ENCODE measurements at places on chromosomes 3 and 15.

DNA sequence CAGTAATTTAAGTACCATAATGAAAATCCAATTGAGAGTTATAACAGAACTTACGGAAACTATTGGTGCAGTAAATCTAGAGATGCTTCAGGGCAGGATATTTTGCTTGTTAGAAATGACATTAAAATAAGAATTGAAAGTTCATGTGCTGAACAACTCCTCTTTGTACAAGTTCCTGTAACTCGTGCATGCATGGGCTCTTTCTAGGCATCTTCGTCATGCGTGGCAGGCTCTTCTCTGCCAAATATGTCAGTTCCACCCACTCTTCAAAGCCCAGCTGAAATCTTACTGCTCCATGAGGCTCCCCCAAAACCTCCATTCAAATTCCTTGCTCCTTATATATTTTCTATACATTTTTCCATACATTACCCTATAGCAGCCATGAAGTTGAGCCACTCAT, 48.7 kb downstream of the FBN1 start:
- no peak for DNase-seq

DNA sequence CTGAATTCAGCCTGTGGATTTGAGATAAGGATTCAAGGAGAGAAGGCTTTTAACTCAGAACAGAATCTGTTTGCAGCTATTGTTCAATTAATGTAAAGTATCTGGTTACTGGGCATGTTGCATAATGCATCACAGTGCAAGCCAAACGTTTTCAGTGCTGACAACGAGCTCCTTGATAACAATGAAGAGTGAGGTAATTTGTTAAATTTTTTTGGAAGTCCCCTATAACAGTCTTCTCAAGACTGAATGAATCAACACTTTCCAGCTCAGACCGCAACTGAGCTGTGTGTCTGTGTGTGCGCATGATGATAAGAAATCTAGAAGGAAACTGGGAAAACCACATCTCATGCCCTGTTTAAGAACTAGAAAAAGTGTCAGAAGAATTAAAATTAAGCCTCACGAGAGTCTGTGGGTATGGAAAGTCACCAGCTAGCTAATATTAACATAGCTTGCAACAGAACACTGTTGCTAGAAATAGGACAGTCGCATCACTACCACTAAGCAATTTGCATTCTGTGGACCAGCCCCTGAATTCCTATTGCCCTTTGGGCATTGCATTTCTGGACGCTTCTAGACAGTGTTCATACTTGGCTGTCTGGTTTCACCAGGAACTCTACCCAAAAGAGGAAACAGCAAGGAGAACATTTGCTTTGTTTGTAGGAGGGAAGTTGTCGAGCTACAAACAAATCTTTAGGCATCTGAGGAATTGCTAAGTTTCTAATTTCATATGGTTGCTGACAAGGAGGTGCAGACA, 43.7 kb upstream of the ATP2C1 start:
- DNase-seq = peak; percentile 29

DNA sequence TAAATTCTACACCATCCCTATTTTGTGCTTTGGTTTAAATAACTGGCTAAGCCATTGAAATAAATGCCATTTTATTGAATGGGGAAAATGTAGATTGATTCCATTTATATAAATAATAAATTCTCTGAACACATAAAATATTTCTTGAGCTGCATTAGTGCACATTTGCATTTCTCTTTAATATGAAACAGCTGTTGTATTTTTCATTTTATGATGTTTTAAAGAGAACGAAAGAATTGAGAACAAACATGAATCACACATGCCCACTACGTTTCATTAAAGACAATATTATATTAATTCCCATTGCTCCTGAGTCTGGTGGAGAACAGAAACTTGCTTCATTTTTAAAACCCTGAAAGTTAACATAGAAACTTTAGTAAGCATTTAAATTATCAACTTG, 235.7 kb upstream of the CFAP20DC start:
- no peak for DNase-seq

DNA sequence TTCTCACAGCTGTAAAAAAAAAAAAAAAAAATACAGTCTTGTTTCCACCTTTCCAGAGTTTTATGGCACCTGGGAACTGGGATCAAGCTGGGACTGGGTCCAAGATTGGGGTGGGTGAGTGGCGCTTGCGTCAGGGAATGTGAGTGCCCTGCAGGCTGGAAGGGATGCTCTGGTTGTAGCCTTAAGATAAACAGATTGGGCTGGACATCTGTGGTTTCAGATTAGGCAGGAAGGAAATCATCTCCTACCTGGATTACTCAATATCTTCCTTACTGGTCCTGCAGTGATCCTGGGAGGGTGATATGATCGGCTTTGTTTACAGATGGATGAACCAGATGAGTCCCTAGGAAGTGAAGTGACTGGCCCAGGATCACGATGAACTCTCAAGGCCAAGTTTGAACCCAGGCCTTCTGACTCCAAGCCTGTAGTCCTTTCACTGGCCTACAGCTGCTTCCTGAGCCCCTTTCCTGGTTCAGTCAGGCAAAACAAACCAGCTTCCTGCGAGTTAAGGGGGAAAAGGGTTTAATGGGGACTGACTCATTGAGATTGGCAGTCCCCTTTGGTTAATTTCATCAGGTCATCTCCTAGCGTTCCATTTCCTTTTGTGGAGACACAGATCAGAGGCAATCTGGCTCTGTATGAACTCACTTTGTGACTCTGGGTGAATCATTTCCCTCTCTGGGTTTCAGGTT, 179.8 kb downstream of the THSD4 start:
- no peak for DNase-seq

DNA sequence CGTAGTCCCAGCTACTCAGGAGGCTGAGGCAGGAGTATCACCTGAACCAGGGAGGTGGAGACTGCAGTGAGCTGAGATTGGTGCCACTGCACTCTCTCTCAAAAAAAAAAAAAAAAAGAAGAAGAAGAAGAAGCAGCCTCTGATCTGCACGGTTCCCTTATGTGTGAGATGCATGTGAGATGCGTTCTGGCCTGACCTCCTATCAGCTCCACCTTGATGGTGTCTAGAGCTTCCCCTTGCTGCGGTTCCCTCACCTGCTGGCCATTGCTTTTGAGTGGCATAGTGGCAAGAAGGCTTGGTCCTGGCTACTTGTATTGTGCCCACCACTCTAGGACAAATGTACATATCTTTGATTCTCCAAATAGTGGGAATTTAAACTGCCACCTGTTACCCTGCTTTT, 49.4 kb upstream of the CFAP161 start:
- DNase-seq = no peak

DNA sequence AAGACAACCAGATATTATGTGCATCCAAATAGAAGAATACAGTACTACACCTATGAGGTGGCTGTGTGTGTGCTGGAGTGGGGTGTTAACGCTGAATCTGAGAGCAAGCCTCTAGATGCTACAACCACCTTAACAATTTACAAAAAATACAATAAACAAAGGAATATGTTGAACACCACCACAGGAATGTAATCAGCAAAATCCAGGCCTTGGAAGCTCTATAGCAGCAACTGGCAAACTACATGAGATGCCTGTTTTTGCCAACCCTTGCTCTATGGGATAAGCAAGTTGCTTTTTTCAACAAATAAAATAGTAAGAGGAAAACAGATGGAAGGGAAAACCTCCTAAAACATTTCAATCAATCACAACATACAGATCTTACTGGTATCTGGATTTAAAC, 23.9 kb downstream of the SLTM start:
- no peak for DNase-seq

GRCh38 chr3:87053553-87053952, 62.6 kb upstream of the VGLL3 start:
- DNase-seq = no peak

DNA sequence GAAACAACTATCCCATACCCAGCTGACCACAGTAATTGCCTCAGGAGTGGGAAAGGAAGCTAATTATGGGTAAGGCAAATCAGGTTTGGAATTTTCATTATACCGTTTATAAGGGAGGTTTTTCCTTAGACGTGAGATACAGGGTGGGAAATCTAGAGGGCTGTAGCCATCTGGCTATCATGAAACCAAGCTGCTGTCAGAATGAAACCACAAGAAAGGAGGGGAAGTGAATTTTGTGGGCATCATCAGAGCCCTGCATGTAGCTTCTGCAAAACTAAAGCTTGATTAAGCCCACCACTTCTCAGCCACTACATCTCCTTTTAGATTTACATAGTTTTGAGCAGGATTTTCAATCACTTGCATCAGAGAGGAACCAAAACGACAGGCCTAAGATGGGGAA, 893.5 kb downstream of the TUSC7 start:
- no peak for DNase-seq
